Stimulated activated CD4-positive, alpha-beta T cell treated with anti-CD3 and anti-CD28 coated beads, TNF-alpha, amount 100 ng/mL, for 4 hours (primary cell): ENCODE measurements at places on chromosomes 3 and 15.
A peak's percentile ranks its signal among the peaks of the same experiment; 100 is the strongest.

DNA sequence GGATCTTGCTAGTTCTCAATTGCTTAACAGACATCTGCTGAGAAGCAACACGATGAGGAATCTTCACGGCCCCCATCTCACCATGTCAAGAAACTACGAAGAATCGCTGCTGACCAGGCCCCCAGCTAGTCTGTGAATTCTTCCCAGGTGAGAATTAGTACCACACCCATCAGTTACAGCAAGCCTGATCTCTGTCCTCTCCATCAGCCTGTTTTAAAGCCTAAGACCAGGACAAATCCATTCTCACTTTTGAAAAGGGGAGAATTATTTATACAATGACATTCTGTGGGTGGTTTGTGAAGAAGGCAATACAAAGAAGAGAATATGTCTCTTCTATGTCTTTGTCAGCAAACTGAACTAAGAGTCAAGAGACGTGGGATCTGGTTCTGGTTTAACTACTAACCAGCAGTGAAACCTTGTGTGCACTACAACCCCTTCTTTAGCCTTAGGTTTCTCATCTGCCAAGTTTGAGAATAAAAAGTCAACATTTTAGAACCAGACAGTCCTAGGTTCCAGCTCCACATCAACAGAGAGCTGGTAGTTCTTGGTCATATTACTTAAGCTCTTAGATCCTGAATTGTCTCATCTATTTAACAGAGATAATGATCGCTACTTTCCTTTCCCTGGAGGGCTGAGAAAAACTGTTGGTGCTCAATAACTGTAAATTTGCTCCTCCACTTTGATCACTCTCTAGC is 160.4 kb upstream of the RORA start:
- no peak for DNase-seq

- DNase-seq = no peak
These were observed 592.5 kb downstream of the MECOM start for GRCh38 chr3:169071003-169071402.

GRCh38 chr3:171801738-171802589 is 8.3 kb downstream of the PLD1 start:
- no peak for DNase-seq

GRCh38 chr15:49927189-49927861 is 191.7 kb downstream of the ATP8B4 start:
- no peak for DNase-seq

DNA sequence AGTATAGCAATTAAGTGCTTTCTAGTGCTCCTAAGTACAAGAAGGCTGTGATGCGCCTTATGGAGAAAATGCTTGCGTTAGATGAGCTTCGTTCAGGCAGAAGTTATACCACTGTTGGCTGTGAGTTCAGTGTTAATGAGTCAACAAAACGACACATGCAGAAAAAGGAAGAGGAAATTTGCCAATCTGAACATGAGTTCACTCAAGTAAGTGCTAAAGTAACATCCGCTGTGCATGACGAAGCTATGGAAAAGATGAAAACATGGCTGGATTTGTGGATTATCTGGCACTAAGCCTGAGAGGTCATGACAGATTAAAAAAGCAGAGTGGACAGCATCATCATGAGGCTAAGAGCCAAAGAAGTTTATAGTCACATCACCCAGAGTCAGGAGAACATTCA is 36.9 kb downstream of the SH3BP5 start:
- no peak for DNase-seq

DNA sequence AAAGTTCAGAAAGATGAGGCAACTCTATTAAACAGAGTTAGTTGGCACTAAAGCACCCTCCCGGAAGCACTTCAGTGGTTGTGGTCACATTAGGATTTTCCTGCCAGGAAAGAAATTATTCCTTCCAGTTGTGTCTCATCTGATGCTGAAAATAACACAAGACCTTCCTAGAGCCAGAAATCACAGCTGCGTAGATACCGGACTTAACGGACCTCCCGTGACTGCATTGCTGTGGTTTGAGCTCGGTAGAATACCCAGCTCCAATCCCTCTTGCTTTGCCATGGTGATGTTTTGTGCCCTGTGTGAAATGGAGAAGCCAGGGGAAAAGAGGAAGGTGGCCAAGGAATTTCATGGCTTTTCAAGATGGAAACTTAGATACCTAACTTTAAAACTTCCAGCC is 215.0 kb upstream of the IGF1R start:
- no peak for DNase-seq

DNA sequence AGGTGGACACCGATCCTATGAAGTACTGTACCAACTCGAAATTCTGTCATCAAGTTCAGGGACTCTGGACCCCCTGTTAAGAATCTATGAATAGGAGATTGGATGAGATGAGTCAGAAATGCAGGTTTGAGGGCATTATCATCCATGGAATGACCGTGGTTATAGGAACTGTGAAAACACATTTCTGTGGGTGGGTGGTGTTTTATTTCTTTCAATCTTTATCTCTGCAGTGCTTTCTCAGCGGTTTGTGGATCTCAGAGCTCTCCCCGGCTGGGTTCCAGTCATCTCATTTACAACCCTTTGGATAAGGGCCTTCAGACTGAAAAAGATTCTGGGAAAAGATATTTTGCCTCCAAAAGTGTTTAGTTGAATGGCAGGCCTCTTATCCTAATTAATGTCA is 5.4 kb upstream of the ABHD17C start:
- DNase-seq = no peak

- DNase-seq = peak; percentile 79
These were observed at the start of gene SLC25A20 for GRCh38 chr3:48898383-48899234. TSS of gene SLC25A20 (minus strand) at chr3:48898882. CDS start at chr3:48898794, 88 bp downstream.

DNA sequence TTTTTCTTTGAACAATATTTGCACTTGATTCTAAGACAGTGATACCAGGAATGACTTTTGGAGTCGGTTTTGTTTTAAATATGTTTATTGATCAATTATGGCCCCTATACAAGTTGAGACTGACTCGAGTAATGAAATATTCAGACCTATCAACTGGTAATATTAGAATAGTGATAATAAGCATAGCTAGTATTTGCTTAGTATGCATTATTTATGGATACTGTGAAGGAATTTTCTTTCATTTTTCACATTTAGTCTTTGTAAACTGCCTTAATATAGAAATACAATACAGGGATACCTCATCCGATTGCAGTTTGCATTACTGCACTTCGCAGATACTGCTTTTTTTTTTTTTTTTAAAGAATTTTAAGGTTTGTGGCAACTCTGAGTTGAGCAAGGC is 107.9 kb downstream of the CNTN4 start:
- DNase-seq = no peak

DNA sequence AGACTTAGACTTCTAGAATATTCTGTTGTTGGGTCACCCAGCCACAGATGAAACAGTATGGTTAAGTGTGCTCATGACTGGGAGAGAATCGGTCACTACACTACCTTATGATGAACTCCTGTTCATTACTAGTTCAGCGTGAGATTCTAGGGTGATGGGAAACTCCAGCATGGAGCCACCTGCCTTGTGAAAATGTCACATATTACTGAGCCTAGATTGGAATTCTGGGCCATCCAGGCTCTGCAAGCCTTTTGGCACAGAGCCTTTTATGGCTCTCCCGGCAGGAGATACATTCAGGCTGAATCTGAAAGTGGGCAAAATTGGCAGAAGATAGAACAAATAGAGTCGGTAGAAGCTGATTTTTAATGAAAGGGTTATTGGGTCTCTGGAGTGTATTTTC is 19.0 kb downstream of the NANOGP8 start:
- no peak for DNase-seq

GRCh38 chr3:127572186-127572585 is 18.3 kb downstream of the TPRA1 start:
- no peak for DNase-seq

DNA sequence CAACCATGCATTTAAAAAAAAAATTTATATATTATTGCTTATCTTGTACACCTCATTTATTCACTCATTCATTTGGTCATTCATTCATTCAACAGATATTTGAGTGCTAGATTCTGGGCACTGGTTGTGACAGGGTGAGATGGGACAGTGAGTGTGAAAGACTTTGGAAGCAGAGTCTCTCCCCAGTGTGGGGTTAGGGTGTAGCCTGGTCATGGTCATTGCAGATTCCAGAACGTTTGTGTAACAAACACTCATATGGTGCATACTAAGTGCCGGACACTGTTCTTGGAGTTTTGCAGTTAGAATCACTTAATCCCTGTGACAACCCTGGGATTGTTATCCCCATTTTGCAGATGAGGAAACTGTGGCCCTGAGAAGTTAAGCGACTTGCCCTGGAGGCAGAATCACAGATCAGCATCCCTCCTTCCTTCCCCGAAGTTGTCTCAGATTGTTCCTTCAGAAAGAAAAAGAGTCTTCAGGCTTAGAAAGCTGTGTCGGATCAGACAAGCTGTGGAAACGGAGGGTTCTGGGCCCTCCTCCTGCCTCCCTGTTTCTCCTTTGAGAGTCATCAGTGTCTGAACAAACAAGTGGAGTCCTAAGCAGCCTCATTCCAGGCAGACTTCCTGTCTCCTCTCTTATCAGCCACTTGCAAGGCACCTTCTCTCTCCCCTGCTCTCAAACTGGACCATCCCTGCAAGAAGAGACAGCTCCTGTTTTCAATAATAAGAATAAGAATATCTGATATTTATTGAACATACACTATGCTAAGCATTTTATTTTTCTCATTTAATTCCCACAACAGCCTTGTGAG is 6.3 kb downstream of the LOXL1 start:
- DNase-seq = no peak

- DNase-seq = no peak
These were observed 93.9 kb downstream of the PCCB start for GRCh38 chr3:136343873-136344555.

DNA sequence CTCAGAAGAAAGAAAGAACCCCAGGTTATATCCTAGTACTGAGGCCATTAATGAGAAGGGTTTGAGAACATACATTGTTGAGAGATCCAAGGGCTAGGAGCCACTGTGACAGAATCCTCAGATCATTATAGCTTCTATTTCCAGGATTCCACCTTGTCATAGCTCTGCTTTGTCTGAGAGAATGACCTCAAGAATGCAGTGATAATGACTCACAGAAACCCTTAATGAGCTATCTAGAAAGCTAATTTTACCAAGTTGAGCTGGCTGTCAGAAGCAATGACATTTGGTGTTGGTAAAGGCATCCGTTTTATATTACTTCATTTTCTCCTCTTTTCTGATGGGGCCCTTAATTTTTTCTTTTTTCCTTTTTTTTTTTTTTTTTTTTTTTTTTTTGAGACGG is 10.9 kb downstream of the TRIP4 start:
- no peak for DNase-seq

DNA sequence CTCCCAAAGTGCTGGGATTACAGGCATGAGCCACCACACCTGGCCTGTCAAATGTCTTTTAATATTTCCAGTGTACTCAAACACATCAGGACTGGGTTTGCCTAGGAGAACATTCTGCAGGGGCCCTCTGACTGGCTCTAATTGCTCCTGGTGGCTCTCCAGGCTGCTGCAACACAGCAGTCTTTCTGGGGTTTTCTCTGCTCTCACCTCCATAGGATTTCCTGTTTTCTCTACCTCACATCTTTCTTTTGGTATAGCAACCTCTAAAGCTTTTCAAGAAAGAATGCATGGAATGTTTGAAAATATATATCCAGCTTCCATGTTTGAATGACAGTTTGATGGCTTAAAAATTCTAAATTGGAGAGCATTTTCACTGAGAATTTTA is 83.3 kb upstream of the IGSF10 start:
- DNase-seq = no peak

GRCh38 chr15:28106294-28107110 is 7.4 kb upstream of the OCA2 start:
- no peak for DNase-seq

- no peak for DNase-seq
These were observed 246.5 kb upstream of the MDFIC2 start for GRCh38 chr3:70558956-70559355.

GRCh38 chr3:16299746-16300145 is 34.7 kb downstream of the OXNAD1 start:
- no peak for DNase-seq

DNA sequence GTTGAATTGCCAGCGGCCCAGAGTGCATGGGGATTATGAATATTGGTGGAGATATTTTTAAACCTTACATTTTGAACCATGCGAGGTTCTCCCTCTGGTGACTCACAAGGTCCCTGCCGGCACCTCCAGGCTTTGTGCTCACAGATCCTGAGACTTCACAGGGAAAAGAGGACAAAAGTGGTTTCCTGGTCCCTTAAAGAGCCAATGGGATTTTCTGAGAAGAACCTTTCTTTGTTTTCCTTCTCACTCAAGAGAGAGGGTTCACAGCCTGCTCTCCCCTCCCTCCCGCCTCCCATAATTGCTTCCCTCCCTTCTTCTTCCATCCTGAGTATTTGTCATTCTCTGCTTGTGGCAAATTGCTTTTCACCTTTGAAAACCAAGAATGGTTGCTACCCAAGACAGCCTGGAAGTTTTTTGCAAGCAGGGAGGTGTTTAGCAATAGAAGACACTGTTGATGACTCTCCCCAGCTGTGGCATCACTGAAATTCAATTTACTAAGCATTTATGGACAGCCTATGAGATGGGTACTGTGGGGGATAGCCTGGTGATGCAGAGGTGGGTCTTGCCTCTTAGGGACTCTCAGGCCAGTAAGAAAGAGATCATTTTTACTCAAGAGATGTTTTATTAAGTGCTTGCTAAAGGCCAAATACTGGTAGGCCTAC is 76.6 kb downstream of the CPN2 start:
- DNase-seq = no peak

GRCh38 chr3:170496026-170496867 is 77.6 kb downstream of the CLDN11 start:
- DNase-seq = no peak

DNA sequence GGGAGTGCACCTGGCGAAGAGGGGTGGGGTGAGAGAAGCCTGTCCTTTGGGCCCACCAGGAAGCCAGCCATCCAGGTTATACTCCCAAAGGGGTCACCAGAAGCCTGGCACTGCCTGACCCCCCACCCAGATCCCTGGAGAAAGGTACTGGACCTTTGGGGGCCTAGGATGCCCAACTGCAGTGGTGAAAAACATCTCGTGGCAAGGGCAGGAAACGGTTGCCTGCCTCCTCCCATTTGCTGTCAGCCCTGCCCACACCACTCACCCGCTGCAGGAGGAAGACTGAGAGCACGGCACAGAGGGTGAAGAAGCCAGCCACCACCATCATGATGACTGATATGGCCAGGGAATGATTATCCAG is 2.2 kb upstream of the ULK3 start:
- peak; percentile 23 for DNase-seq

- no peak for DNase-seq
These were observed 198.0 kb downstream of the ALCAM start for GRCh38 chr3:105564546-105565288.

- no peak for DNase-seq
These were observed 33.7 kb downstream of the SLC2A2 start for GRCh38 chr3:170992854-170993253.
